ENCODE measurements at places on chromosomes 12 and 14.

- DNase-seq: no peak
Observed at GRCh38 chr12:906062-906585, 43.4 kb downstream of the RAD52 start.

GRCh38 chr12:80033448-80033847 is 65.9 kb upstream of the OTOGL start:
- DNase-seq: no peak

DNA sequence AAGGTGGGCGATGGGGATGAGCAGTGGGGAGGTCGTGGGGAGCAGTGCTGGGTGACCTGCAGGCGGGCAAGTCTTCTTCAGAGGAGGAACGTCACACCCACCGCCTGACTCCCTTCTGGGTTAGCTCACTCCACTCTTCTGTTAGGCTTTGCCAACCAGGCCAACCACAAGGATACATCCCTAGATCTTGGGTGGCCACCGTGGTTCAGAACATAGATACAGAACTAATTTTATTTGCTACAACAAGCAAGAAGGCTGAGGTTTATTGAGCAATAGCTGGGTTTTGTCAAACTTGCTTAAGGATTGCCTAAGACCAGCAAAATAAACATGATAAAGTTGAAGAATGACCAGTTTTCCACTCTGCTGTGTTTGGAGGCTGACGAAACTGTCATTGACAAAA is 109.4 kb downstream of the DACT1 start:
- DNase-seq: no peak

DNA sequence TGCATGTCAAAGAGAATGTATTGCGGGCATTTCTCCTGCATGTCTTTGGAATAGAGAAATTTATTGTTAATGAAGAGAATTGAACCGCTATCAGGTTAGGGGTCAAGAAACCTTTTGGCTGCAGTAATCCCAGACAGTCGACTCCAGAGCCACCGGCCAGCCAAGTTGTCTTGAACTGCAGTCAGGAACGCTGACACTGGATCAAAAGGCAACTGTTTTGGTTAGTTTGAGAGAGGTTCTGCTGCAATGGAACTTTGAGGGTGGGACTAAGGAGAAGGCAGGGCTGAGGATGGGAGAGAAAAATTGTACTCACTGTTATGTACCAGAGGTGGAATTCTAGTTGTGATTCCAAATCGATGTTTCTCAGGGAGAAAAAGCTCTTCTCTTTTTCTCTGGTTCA is 28.2 kb downstream of the PPFIBP1 start:
- no peak for DNase-seq

DNA sequence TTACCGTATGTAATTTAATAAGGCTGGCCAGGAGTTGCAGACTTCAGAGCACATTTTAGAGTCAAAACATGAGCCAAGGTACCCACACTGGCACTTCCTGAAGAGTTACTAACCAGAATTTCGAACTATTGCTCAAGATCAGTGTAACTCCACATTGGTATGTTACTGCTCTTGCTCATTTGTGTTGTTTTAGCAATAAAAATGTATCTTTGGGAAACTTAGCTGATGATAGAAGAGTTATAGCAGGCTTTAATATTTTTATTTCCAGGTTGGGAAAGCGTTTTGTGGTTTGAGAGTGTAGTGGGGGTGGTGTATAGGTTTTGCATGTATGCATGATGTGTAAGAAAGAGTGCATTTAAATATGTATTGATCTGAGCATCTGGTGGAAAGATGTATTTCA is 96.6 kb downstream of the SCN8A start:
- DNase-seq: no peak

DNA sequence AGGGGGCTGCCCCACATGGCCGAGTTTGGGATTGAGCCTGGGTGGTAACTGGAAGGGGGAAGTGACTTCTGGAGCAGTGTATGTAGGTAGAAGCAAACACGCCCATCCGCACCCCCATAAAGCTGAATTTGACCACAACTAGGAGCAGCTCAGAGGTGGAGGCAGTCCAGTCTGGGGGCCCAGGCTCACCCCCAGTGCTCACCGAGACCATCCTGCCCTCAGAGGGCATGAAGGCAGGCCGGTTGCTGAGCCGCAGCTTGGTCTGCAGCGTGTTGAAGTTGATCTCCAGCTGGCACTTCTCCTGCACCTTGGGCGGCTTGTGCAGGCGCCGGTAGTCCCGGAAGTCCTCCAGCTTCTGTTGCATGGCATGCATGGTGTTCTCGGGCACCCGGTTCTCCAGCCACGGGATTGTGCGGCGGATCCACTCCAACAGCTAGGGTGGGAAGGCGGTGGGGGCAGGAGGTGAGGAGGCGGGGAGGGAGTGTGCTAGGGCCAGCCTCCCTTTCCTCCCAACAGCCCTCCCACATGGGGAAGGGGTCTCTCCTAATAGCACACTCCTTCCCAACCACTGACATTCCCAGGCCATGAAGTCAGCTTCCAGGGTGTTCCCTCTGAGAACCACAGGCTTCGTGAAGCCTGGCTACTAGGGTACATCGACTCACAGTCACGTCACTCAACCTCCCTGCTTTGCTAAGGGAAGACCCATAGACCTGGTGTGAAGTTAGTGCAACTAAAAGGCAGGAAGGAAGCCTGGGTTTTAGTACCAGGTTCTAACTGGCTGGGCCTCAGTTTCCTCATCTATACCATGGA is 87.0 kb downstream of the ACTN1 start:
- DNase-seq: no peak

DNA sequence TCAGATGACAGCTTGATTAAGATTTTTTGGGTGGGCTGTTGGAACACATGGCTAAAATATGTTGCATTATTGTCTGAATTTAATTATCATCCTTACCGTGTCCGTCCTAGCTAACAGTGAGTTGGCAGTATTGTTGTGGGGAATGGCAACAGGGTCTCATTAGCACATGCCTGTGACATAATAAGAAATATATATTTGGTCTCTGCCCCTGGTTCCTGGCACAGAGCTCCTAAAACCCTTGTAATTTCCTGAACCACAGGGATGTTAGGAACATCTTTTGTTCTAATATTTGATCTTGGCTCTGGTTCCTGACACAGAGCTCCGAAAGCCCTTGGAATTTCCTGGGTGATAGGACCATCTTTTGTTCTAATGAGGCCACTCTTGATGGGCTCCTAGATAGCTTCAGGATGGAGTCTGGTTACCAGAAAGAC is 76.0 kb downstream of the SYNE2 start:
- no peak for DNase-seq

DNA sequence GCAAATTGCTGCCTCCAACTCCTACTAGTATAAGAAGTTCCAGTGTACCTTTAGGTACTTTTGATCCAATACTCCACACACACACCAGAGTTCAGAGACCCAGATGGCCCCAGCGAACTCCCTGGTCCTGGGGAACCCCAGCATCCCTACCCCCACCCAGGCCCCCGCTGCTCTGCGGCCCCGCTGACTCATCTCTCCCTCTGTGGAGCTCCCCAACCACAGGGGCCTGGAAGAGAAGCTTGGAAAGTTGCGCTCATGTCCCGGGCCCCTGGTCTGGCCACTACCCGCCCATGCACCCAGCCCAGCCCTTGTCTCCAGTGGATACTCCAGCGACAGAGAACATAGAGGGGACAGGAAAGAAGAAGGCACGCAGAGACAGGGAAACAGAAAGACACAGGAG is 4.2 kb upstream of the SP7 start:
- DNase-seq: no peak

DNA sequence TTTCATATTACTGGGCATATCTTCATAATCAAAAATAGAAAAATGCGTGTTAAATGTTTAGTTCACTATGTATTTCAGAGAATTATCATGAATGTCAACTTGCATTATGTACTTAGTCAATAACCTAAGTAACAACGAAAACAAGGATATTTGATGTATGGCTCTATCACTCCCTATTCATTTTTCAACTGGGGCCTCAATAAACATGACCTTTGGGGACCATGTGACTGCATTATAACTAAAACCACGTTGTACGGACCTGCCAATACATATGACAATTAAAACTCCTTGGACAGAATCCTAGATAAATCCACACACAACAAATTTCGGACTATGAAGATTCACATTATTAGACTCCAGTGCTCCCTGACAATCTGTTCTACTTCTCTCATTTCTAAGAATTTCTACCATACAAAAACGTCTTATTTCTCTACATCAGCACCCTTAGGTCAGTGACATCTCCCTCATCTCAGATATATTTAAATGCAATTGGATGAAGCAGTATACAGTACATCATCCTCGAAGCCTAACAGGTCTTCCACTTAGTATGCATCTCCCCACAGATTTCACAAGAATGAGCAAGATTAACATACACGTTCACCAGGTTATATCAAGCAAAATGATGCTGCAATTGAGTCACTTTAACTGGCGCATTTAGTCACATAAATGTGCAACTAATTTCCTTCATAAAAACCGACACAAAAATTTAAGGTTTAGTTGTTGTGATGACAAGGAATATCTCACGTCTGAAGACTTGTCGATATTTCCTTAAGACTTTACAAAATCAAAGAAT is 1.5 kb downstream of the UBE2N start:
- DNase-seq: no peak

GRCh38 chr14:73443758-73444157 is 14.6 kb downstream of the NUMB start:
- no peak for DNase-seq

DNA sequence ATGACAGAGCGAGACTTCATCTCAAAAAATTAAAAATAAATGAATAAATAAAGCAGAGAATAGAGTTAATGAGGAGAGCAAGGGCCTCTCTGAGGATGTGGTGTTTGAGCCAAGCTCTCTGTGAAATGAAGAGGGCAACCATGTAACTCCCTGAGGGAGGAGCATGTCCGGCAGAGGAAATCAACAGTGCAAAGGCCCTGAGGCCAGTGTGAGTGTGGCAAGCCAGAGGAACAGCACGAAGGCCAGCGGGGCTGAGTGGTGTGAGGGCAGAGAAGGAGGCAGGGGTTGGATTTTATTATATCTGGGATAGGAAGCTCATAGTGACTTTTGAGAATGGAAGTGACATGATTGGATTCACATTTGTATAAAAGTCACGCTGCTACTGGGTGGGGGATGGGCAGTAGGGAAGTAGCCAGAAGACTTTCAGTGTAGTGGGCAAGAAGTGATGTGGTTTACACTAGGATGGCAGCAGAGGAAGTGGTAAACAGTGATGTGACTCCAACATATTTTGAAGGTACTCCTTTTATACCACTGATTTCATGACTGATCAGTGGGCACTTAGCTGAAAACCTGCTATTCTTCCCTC is 10.3 kb upstream of the LRP1-AS start:
- no peak for DNase-seq
